HEK293T (cell line): ENCODE measurements at places on chromosomes 4 and X.

- no peak for DNase-seq
These were observed 61.6 kb downstream of the SCML1 start for GRCh38 chrX:17798921-17799320.

GRCh38 chrX:28848707-28849106 lies 261.5 kb downstream of the IL1RAPL1 start:
- DNase-seq: no peak

- DNase-seq: no peak
These were observed 79.1 kb downstream of the CLCN4 start for GRCh38 chrX:10235851-10236250.

GRCh38 chrX:145856181-145856580 lies 38.6 kb downstream of the SLITRK2 start:
- no peak for DNase-seq

DNA sequence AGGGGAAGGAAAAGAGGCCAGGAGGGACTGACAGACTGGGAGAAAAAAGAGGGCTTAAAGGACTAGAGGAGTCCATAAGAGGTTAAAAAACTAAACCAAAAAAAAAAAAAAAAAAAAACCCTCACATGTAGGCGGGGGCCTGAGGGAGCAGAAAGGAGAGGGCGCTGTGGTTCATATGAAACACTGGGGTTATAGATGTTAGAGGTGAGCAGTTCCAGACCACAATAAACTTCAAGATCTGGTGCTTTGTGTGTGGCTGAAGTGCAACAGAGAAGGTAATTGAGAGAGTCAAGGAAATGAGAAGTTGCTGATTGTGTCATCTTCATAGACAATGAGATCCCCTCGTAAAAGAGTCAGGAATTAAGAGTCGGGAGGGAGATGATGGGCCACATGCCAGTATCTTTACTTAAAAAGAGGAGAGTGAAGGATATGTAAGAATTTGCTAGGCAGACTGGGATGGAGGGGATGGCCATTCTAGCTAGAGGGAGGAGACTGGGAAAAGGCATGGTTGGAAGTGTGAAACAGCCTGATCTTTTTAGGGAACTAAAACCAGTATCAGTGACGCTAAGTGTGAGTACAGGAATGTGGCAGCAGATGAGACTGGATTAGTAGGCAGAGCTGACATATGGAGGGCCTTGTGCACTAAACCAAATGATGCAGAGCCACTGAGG lies 18.4 kb upstream of the OGT start:
- no peak for DNase-seq

- DNase-seq: no peak
These were observed 37.7 kb downstream of the NAA11 start for GRCh38 chr4:79288185-79288584.

DNA sequence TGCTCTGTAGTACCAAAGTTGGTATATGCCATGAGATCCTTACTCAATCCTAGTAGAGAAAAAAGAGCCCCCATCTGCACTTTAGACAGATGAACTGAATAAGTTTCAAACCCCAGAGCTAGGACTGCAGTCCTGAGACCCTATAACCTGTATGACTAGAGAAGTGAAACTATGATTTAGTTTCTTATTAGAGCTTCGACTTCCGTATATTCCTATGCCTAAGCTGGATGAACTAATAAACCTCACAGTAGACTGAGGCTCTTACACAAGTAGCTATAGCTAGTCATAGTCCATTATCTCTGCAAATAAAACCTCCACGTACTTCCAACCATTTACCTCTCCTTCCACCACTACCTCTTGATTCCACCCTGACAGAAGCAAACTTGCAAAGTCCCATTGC lies 6.3 kb upstream of the OTUD4 start:
- DNase-seq: no peak

DNA sequence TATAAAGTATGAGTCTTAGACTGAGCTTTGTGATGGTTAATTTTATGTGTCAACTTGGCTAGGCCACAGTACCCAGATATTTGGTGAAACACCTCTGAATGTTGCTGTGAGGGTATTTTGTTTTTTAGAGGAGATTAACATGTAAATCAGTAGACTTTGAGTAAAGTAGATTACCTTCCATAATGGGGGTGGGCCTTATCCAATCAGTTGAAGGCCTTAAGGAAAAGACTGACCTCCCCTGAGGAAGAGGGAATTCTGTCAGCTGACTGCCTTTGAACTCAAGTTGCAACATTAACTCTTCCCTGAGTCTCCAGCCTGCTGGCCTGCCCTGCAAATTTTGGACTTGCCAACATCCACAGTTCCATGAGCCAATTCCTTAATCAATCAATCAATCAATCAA lies 66.0 kb downstream of the PLAC1 start:
- DNase-seq: no peak

DNA sequence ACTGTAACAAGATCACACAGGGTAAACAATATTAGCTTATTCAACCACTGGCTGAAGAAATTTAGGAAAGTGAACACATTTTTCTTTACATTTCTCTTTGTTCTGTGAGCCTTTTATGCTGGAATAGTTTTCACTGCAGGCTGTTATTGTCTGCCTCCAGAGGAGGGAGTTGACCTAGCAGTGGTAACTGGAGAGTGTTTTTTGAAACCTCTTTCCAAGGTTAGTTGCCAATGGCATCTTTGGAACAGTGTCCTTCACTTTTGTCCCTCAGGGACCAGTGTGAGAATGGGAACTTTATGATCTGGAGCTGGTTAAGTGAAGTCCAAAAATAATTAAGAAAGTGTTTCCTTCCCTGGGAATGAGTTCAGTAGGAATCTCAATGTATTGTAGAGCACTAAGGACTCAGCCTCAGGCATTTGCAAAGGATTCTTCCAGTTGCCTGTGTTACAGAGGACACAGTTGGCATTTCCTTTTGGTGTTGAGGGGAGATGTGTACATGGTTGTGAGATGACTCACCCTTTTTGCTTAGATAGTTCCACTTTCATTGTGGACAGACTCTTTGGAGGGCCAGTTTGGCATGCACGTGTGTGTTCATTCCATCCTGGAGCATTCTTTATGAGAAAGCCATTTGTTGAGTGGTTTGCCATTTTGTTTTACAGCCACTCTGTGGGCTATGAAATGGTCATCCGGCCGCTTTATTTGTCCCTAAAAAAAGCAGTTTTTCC lies 61.3 kb downstream of the AR start:
- no peak for DNase-seq

DNA sequence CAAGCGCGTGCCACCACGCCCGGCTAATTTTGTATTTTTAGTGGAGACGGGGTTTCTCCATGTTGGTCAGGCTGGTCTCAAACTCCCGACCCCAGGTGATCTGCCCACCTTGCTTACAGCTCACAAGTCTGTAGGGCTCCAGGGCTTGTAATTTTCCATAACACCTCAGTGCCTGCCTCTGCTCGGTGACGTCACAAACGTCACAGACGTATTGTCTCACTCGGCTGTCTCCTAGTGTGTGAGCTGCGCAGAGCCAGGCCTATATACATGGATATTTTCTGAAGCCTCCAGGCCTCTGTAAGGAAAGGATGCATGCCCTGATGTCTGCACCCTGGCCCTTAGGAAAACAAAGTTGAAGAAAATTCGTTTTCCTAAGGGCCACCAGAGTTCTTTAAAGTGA lies 8.6 kb upstream of the NKRF start:
- DNase-seq: no peak

DNA sequence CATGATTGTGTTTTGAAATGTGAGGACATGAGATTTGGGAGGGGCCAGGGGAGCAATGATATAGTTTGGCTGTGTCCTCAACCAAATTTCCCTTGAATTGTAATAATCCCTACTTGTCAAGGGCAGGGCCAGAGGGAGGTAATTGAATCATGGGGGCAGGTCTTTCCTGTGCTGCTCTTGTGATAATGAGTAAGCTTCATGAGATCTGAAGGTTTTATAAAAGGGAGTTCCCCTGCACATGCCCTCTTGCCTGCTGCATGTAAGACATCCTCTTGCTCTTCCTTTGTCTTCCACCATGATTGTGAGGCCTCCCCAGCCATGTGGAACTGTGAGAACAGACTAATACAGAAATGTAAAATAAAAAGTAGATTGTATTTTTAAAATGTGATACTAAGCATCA lies 1294.9 kb downstream of the ADGRL3 start:
- DNase-seq: no peak

DNA sequence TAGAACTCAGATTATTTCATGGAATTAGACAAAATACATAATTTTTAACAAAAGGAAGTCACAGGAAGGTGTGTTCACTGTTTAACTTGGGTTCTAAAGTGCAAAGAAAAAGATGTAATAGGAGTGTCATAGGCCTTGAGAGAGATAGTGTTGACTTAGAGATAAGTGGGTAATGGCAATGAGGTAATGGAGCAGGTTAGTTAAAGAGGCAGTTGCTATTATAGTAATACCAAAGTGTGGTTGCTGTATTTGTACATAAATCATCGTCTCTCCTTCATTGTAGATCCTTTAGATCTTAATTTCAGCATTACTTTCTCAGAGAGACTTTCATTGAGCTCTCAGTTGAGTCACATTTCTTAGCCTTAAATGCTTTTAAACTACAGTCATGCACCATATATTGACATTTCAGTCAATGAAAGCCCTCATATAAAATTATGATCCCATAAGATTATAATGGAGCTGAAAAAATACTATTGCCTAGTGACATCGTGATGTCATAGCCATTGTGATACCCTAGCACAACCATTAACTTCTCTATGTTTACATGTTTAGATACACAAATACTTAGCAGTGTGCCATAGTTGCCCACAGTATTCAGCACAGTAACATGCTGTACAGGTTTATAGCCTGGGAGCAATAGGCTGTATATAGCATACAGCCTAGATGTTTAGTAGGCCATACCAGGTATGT lies 245.4 kb downstream of the ADGRL3 start:
- DNase-seq: peak; percentile 10

- DNase-seq: no peak
These were observed 64.8 kb upstream of the RBPJ start for GRCh38 chr4:26255989-26256388.

GRCh38 chrX:119759248-119759766 lies 919 bp downstream of the SOWAHD start:
- no peak for DNase-seq

GRCh38 chr4:5098176-5098575 lies 46.9 kb downstream of the STK32B start:
- no peak for DNase-seq

- DNase-seq: peak; percentile 12
These were observed at the start of gene MAGEB1 for GRCh38 chrX:30246769-30247489. Gene MAGEB1 (plus strand): TSS chrX:30247146. CDS start chrX:30250494, 3,348 bp downstream.

GRCh38 chr4:115260195-115260594 lies 146.8 kb upstream of the NDST4 start:
- DNase-seq: no peak

- DNase-seq: no peak
These were observed 73.3 kb upstream of the STX18 start for GRCh38 chr4:4614925-4615678.

DNA sequence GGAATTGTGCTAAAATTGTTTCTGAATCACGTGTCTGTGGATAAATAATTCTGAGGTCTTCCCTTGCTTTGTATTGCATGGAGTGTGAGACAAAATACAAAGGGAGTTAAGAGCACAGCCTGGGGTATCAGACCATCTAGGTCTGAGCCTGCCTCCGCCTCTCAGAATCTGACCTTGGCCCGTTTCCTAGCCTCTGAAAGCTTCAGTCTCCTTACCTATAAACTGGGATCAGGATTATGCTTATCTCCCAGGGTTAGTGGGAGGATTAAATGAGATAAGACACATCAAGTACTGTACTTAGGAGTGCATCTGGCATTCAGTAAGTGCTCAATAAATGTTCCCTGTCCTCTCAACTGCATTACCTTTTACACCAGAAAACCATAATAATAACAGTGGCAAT lies 140.6 kb upstream of the TENM3 start:
- no peak for DNase-seq

DNA sequence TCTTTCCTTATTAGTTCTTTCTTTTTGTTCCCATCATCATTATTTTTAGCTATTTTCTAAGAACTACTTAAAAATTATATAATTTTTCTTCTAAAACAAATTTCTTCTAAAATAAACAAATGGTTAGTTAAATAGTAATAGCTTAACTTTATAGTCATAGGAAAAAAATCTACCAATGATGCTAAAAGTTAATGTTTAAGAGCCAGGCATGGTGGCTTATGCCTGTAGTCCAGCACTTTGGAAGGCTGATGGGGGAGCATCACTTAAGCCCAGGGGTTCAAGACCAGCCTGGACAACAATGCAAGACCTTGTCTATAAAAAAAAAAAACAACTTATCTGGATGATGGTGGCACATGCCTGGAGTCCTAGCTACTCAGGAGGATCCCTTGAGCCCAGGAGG lies 127.1 kb upstream of the ANXA3 start:
- no peak for DNase-seq

- DNase-seq: no peak
These were observed 342.5 kb upstream of the MAGEB2 start for GRCh38 chrX:29872831-29873230.

- DNase-seq: no peak
These were observed 154.5 kb upstream of the QRFPR start for GRCh38 chr4:121535351-121535750.

DNA sequence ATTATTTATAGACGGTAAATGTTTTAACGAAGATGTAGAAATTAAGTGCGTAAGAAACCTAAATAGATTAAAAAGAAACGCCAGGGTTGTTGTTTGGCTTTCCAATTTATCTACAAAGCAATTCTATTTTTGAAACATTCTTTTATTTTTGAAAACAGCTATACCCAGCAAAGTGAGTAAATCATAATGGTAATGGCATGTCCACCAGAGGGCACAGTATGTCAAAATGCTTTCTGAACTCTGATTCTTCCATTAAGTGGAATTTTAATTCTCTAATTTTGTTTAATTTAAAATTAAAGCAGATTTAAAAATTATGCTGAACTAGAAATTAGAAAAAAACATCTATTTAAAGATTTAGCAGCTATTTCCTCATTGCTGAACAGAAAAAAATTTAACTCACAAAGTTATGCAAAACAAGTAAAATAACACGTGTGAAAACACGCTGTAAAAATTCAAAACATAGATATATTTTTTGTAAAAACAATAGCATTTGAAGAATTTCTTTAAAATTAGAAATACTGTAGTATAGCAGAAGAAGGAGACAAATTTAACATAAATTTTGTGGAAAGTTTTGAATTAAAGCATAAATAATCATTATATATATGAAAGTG lies 26.5 kb downstream of the RASSF6 start:
- DNase-seq: no peak

DNA sequence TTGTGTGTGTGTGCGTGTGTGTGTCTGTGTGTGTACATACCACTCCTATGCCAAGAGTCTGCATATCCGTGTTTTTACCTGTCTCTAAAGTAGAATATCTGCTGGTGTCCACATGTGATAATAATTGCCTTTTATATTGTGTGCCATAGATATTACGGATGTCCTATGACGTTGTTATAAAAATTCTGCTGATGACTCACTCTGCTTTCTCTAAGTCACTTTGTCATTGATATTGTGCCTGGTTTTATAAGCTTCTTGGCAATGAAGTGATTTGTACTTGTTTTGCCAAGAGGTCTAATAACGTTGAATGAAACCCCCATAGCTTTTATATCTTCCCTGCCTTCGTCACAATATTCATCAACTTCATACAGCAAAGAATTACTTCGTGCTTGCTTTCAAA lies 102.6 kb upstream of the C1GALT1C1 start:
- DNase-seq: no peak

DNA sequence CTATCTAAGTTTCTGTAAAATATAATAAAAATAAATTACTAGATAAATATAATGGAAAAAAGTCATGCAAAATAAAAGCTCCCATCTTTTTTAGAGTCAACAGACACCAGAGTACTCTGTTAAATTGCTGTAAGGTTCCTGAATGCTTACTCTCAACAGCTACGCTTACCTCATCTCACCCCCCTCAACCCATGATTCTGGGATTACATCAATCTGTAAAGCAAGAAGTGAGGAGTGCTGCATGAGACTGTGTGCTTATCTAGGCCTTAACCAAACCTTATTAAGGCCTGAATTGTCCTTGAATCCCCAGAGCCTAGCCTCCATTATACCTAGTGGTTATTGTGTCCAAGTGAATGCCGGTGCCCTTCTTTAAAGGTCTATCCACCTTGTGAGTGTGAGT lies 735.8 kb downstream of the RPA4 start:
- no peak for DNase-seq
